Keratinocyte (primary cell): ENCODE measurements at places on chromosomes 5 and 9. TPM values are rescaled to one million over a fixed set of nuclear protein-coding genes. Genes with fewer than 3 reads are reported as not detected.

DNA sequence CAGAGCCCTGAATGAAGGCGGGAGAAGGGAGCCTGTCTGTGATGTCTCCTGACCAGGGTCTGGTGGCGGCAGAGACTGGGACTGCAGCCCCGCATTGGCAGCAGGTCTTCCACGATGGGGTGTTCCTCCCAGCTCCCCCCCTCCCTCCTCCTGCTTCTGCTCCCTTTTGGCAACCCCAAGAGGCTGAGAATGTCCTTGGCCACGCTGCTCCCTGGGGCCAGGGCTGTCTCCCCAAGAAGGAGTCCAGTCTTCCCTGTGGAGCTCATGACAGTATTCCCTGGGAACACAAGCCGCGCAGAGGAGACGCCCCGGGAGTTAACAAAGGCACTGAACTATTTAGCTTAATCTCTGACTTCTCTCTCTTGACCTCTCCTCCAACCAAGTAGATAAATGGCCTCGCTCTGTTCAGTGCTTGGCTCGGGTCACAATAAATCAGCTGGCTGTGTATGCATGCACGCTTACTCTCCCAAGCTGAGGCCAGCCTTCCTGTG, 84.0 kb upstream of the NEURL1B start:
- no peak for DNase-seq
- H3K4me3 ChIP-seq = no peak overlapping the region
- peaks cover 15% of the 10 kb centered on the region for H3K27me3 ChIP-seq
- no peak overlapping the region for H3K27ac ChIP-seq

Gene IFNK
- 20.6 to 32.7 TPM (median 29.2 TPM) in 3 replicates for polyA plus RNA-seq

DNA sequence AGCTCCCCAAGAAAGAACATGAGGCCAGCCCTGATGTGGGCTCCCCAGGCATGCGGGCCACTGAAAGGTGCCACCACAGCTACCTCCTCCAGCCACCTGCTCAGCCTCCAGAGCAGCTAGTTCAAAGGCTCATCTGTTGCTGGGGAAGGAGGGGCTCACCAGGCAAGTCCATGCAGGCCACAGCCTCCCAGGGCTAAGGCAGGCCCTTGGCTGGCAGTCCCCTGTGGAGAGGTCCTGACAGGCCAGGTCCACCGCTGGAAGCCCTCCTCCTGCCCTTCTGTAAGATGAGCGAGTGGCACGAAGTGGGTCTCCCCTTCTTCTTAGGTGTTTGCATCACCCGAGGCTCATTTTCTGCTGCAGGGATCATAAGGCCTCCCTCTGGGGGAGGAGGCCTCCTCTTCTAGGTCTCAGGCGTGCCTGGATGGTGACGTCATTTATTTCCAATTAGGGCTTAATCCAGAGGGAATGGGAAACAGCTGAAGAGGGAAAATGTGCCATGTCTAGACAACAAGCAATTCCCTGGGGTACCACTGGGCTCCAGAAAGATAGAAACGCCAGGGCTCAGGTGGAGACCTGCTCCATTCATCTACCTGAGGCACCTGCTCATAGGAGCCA, 91.6 kb downstream of the CFAP90 start:
- H3K27ac ChIP-seq = no peak overlapping the region
- DNase-seq = no peak
- no peaks in the 10 kb centered on the region for H3K36me3 ChIP-seq
- H3K4me3 ChIP-seq = no peak overlapping the region
- no peaks in the 10 kb centered on the region for H3K27me3 ChIP-seq

GRCh38 chr9:124929464-124929863, 11.4 kb downstream of the GOLGA1 start:
- H3K4me1 ChIP-seq = no peaks in the 10 kb centered on the region
- H3K27ac ChIP-seq = no peak overlapping the region
- DNase-seq = no peak

DNA sequence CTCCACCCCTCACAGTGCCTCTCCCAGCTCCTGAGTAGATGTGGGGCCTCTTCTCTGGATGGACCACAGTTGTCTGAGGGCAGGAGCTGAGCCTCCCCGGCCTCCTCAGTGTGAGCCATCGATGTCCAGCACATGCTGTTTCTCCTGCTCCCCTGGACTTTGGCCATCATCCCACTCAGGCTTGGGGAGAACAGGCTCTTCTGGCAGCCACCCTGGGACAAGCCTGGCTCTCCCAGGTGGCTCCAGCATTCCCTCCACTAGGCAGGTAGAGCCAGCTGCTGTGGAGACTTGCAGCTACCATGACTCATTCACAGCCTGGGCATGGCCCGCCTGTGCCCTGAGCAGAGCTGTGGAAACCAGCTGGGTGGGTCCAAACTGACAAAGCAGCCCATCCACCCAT, 77.0 kb downstream of the CSNK1A1 start:
- H3K27ac ChIP-seq = peak overlapping the region; percentile 70
- DNase-seq = peak; percentile 68
- no peaks in the 10 kb centered on the region for H3K27me3 ChIP-seq
- H3K36me3 ChIP-seq = no peaks in the 10 kb centered on the region
- H3K4me1 ChIP-seq = peaks cover 21% of the 10 kb centered on the region

GRCh38 chr5:61333321-61333953, 1.4 kb downstream of the ZSWIM6 start:
- no peak for DNase-seq
- peak overlapping the region; percentile 60 for H3K27ac ChIP-seq
- peaks cover 32% of the 10 kb centered on the region for H3K4me1 ChIP-seq
- H3K4me3 ChIP-seq = peak overlapping the region; percentile 90
